Activated CD4-positive, alpha-beta T cell treated with anti-CD3 and anti-CD28 coated beads, Interleukin-2, amount 50 U/mL, for 24 hours (primary cell): ENCODE measurements at places on chromosomes 4 and X.

- no peak for DNase-seq
Measured at GRCh38 chr4:25484243-25484721, 107.2 kb downstream of the ANAPC4 start.

GRCh38 chr4:91369116-91369515 lies 934.6 kb upstream of the GRID2 start:
- no peak for DNase-seq

GRCh38 chr4:6929812-6930464 lies 20.3 kb downstream of the TBC1D14 start:
- no peak for DNase-seq

GRCh38 chr4:15912961-15913630 lies 25.4 kb downstream of the FGFBP1 start:
- no peak for DNase-seq

DNA sequence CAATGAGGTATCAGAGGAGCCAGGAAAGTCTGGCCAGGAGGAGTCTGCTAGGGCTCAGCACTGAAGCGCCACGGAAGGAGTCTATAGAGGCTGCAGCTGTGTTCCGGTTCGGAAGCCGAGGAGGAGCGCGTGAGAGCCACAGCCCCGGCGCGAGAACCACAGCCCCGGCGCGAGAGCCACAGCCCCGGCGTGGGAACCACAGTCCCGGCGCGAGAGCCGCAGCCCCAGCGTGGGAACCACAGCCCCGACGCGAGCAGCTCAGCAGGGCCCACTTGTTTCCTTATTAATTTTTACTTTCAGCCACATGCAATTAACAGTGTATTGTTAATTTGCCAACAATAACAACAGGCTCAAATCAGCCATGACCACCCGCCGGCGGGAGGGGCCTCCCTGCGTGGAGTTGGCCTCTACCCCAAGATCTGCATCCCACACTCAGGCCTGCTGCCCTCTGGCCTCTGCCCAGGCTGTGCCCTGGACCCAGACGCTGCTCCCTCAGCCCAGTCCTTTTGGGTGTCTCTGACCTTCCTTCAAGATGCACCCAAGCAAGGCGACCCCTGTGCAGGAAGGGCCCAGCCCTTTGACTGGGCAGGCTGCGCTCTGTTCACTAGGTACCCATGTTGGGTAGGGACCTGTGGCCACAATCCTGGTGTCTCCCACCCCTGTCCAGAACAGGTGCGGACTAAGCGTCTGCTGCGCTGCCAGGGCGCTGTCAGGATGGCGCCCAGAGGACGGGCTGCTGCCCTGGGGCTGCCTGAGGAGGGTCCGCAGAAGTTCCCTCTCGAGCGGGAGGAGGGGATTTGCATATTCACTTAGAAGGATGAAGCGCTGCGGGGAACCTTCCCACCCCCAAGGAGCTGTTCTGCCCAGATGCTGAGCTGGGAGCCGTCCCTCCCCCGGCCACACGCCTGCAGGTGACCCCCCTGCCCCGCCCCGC lies 113.8 kb downstream of the ADRA2C start:
- no peak for DNase-seq
